ENCODE measurements at places on chromosomes 7 and 10.

GRCh38 chr7:159013181-159013690 lies 131.4 kb downstream of the VIPR2 start:
- H3K4me3 ChIP-seq = no peak overlapping the region
- H3K27me3 ChIP-seq = no peaks in the 10 kb centered on the region
- no peak for DNase-seq
- H3K4me1 ChIP-seq = peaks cover 3% of the 10 kb centered on the region

GRCh38 chr10:60257767-60258428 lies 131.8 kb downstream of the ANK3 start:
- no peak for DNase-seq
- H3K4me3 ChIP-seq = no peak overlapping the region

DNA sequence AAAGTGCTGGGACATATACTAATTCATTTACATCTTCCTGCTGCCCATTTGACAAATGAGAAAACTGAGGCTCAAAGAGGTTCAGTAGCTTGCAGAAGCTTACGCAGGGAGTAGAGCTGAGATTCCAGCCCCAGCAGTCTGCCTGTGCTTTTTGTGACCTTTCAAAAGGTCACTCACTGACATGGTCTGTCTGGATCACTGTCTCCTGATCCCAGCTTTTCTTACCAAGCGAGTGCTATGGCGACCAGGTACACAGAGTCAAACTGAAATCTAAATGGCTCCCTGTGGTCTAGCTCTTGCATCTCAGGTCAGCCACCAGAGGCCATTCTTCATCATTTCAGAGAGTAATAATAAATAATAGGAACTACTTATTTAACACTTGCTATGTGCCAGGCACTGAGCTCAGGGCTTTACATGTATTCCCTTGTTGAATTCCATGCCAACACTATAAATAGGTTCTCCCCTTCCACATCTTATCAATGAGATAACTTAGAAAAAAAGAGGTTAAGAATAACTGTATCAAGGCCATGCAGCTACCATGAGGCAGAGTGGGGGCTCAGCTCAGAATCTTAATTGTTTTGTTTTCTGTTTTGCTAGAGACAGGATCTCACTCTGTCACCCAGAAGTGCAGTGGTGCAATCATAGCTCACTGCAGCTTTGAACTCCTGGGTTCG lies 381.0 kb downstream of the CALN1 start:
- no peak overlapping the region for H3K27ac ChIP-seq
- no peaks in the 10 kb centered on the region for H3K4me1 ChIP-seq
- no peak overlapping the region for H3K4me3 ChIP-seq
- H3K27me3 ChIP-seq = no peaks in the 10 kb centered on the region
- H3K36me3 ChIP-seq = no peaks in the 10 kb centered on the region

GRCh38 chr7:150977382-150978125 lies 567 bp downstream of the KCNH2 start:
- no peak overlapping the region for H3K4me3 ChIP-seq
- H3K36me3 ChIP-seq = no peaks in the 10 kb centered on the region
- H3K27me3 ChIP-seq = peaks cover 19% of the 10 kb centered on the region
- H3K27ac ChIP-seq = no peak overlapping the region

GRCh38 chr10:58384095-58384494 lies 1.1 kb upstream of the TFAM start:
- no peaks in the 10 kb centered on the region for H3K36me3 ChIP-seq
- no peaks in the 10 kb centered on the region for H3K4me1 ChIP-seq
- H3K4me3 ChIP-seq = no peak overlapping the region
- H3K27ac ChIP-seq = no peak overlapping the region

GRCh38 chr10:48507933-48508790 lies 96.7 kb downstream of the ARHGAP22 start:
- no peak overlapping the region for H3K4me3 ChIP-seq
- no peaks in the 10 kb centered on the region for H3K4me1 ChIP-seq
- no peaks in the 10 kb centered on the region for H3K27me3 ChIP-seq
- no peak for DNase-seq
- no peaks in the 10 kb centered on the region for H3K36me3 ChIP-seq

GRCh38 chr7:120273476-120273975 lies 551 bp downstream of the KCND2 start:
- no peaks in the 10 kb centered on the region for H3K4me1 ChIP-seq
- no peaks in the 10 kb centered on the region for H3K36me3 ChIP-seq
- H3K27ac ChIP-seq = no peak overlapping the region
- peak; percentile 71 for DNase-seq

- H3K36me3 ChIP-seq = no peaks in the 10 kb centered on the region
- H3K4me3 ChIP-seq = peak overlapping the region; percentile 27
- peaks cover 1% of the 10 kb centered on the region for H3K4me1 ChIP-seq
- peak overlapping the region; percentile 90 for H3K27ac ChIP-seq
Measured at GRCh38 chr10:72272689-72273409, 875 bp upstream of the DDIT4 start.

GRCh38 chr10:61751599-61751998 lies 88.9 kb downstream of the CABCOCO1 start:
- H3K4me3 ChIP-seq = no peak overlapping the region
- H3K27me3 ChIP-seq = no peaks in the 10 kb centered on the region

DNA sequence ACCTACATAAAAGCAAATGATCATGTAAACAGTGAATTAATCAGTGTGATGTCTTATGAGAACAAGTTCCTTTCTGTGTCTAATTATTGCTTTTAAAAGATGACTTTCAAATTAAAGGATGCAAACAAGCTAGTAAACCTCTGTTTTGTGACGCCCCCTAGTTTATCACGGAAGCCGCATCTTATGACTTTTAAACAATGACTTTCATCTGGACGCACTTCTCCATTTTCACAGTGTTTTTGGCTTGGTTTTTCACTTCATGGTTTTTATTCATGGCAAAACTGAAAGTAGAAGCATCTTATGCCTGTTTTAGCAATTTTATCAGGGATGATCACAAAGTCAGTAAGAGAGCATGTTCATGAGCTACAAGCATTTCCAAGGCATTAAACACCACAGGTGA lies 35.0 kb downstream of the ITGA8 start:
- no peaks in the 10 kb centered on the region for H3K36me3 ChIP-seq
- no peak overlapping the region for H3K27ac ChIP-seq
- H3K27me3 ChIP-seq = peaks cover 1% of the 10 kb centered on the region
- H3K4me1 ChIP-seq = no peaks in the 10 kb centered on the region

- H3K36me3 ChIP-seq = no peaks in the 10 kb centered on the region
- H3K27me3 ChIP-seq = no peaks in the 10 kb centered on the region
- H3K27ac ChIP-seq = no peak overlapping the region
Measured at GRCh38 chr10:125396676-125397075, 236.3 kb upstream of the CTBP2 start.

- no peak for DNase-seq
- peaks cover 38% of the 10 kb centered on the region for H3K27me3 ChIP-seq
- H3K36me3 ChIP-seq = no peaks in the 10 kb centered on the region
- no peak overlapping the region for H3K27ac ChIP-seq
Measured at GRCh38 chr10:100656454-100656853, 88.9 kb upstream of the PAX2 start.

GRCh38 chr10:95788830-95789229 lies 32.9 kb downstream of the ENTPD1 start:
- no peak overlapping the region for H3K4me3 ChIP-seq
- no peak for DNase-seq
- peaks cover 2% of the 10 kb centered on the region for H3K4me1 ChIP-seq
- no peaks in the 10 kb centered on the region for H3K36me3 ChIP-seq
- no peaks in the 10 kb centered on the region for H3K27me3 ChIP-seq
